GM03348 (cell line): ENCODE measurements at places on chromosomes 2 and 18.

GRCh38 chr18:60060026-60060425 lies 160.2 kb downstream of the PMAIP1 start:
- no peak for DNase-seq

DNA sequence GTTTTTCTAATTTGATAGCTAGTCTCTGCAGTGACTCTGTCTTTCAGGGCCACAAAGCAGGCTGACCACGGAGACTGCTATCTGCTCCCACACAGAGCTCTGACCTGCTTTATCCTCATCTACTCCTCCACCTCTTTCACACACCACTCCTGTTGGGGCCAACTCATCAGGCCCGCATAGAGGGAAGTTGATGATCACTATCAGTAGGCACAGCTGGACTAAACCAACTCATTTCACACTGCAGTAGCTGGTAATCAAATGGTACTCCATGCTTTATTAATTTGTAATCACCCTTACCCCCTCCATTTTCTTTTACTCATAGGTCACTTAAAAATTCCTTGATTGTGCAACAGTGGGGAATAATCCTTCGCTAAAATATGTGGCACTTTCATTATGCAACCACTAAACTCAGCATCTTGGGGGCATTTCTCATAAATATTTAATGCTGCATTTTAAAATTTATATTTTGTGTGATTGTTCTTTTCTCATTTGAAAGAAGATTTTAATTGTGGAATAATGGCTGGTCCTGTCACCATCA lies 249.8 kb upstream of the GCFC2 start:
- DNase-seq = no peak

- peak; percentile 88 for DNase-seq
Measured at GRCh38 chr2:226800941-226801784, 1.5 kb upstream of the IRS1 start.

DNA sequence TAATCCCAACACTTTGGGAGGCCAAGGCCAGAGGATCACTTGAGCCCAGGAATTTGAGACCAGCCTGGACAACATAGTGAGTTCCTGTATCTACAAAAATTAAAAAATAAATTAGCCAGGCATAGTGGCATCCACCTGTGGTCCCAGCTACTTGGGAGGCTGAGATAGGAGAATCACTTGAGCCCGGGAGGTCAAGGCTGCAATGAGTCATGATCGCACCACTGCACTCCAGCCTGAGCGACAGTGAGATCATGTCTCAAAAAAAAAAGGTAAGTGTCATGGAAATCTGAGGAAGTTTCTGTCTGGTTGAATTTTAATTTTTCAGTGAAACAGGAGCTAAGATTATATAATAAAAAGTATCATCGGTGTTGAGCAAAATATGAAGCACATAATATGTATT lies 2.5 kb upstream of the C2orf15 start:
- no peak for DNase-seq

DNA sequence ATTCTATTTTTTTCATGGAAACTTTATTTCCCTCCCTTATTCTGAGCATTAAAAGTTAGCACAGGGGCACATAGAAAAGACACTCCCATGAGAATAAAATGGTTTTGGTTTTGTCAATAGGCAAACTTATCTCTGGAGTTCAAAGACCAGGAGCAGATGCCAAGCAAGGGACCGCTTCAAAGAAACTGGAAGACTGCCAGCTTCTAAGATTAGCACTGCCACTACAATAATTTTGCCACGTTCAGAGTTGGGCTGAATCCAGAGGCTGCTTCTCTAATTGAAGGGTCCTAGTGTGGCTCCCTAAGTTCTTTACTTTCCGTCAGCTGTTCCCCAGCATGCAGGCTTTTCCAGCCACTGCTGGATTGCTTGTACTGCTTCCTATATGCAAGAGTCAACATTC lies 681.0 kb upstream of the GCFC2 start:
- DNase-seq = no peak

DNA sequence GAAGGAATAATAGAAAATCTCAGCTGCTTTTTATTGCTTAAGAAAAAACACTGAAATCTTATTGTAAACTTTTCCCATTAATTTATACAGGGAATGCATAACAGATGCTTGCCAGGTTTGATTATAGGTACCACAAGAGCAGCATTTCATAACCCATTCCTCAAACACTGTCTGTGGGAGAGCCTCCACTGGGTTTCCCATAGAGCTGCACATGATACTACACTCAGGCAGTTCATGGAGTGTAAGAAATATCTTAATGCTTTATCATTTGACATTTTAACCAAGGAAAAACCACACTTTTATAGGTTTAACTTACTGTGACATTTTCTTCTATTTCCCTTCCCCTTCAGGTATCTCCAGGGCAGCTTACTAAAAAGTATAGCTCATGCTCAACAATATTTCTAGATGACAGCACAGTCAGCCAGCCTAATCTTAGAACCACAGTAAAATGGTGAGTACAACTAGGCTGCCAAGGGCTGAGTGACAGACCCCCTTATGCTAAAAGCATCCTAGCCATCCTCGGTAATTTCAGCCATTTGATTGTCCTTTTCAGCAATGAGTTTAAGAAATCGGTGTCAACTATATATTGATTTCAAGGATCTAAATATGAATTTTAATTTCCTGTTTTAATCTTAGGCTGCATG lies 22.3 kb downstream of the CCNYL1 start:
- no peak for DNase-seq

DNA sequence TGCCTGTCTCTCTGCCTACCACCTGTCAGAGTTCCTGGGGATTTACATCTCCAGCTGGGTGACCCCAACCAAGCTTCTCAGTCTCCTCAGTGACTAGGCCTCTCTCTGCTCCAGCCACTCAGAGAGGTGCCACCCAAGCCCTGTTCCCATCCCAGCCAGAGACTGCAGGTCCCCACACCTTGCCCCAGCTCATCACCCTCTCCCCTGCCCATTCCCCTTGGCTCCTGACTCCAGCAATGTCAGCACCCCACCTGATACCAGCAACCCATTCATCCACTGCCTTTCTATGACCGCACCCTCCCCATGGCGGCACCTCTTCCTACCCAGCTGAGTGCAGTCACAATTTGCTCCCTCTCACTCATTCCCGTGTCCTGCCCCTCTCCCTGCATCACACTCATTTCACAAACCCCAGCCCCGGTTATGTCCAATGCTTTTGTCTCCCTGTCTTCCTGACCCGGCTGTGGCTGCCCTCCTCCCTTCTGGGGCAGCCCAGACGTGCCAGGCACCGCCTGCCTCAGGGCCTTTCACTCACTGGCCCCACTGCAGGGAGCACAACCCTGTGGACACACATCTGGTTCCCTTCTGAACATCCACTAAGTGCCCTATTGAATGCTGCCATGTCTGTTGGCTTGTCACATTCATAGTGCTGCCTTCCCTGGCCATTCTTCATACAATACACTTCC lies 494.8 kb upstream of the HS6ST1 start:
- DNase-seq = no peak

DNA sequence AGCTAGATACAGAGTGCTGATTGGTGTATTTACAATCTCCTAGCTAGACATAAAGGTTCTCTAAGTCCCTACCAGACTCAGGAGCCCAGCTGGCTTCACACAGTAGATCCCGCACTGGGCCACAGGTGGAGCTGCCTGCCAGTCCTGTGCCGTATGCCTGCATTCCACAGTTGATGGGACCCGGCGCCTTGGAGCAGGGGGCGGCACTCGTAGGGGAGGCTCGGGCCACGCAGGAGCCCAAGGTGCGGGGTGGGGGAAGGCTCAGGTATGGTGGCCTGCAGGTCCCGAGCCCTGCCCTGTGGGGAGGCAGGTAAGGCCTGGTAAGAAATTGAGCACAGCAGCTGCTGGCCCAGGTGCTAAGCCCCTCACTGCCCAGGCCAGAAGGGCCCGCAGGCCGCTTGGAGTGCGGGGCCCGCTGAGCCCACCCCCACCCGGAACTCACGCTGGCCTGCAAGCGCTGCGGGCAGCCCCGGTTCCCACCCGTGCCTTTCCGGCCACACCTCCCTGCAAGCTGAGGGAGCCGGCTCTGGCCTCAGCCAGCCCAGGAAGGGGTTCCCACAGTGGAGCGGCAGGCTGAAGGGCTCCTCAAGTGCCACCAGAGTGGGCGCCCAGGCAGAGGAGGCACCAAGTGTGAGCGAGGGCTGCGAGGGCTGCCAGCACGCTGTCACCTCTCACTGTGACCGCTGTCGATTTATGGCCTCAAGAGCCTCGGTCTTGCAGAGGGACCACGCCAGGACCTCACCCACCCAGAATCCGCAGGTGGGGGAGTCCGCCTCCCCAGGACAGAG lies 76.5 kb downstream of the MEX3C start:
- no peak for DNase-seq

- no peak for DNase-seq
Measured at GRCh38 chr2:229843613-229844012, 78.2 kb downstream of the TRIP12 start.

DNA sequence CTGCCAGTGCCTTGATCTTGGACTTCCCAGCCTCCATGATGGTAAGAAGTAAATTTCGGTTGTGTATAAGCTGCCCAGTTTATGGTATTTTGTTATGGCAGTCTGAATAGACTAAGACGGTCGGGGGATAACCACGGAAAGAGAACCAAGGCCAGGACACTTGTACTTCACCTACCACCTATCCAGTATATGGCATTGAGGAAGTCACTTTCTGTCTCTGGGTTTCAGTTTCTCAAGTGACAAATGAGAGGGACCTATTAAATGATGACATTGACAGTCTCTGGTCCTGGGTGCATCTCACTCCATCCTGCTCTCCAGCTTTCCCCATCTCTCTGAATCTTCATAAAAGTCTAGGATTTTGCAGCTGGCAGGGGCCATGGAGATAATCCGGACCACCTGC lies 183.8 kb upstream of the MSH6 start:
- no peak for DNase-seq

GRCh38 chr2:167543721-167544120 lies 655.4 kb downstream of the XIRP2 start:
- DNase-seq = no peak

DNA sequence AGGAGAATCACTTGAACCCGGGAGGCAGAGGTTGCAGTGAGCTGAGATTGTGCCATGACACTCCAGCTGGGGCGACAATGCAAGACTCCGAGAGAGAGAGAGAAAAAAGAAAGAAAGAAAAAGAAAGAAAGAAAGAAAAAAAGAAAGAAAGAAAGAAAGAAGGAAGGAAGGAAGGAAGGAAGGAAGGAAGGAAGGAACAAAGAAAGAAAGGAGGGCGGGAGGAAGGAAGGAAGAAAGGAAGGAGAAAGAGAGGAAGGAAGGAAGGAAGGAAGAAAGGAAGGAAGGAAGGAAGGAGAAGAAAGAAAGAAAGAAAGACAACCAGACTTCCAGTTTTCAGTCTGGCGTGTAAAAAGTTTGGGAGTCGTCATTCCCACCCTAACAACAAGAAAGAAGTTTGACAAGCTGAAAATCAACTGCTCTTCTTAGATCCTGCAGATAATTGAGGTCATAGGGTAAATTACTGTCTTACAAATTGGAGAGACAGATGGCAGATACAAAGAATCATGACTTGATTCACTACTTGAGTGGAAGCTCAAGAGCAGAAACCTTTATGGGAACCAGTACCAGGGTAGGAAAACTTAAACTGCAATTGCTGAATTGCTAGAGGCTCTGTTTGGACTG lies 15.1 kb upstream of the CYP27C1 start:
- no peak for DNase-seq

DNA sequence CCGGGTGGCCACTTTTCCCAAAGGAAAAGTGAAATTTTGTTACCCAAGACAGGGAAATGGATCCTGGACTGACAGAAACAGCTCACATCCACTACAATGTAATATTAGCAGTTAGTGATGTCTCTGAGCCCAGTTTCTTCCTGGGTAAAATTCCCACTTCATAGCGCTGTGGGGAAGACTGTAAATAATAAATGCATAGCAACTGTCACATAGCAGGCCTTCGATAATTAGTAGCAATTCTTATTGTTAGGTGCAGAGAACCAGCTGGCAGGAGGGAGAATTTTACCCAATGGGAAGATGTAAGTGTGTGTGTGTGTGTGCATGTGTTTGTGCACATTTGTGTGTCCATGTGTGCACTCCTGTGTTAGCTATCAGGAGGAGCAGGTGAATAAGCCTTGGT lies 221.5 kb downstream of the SLC4A3 start:
- DNase-seq = no peak

DNA sequence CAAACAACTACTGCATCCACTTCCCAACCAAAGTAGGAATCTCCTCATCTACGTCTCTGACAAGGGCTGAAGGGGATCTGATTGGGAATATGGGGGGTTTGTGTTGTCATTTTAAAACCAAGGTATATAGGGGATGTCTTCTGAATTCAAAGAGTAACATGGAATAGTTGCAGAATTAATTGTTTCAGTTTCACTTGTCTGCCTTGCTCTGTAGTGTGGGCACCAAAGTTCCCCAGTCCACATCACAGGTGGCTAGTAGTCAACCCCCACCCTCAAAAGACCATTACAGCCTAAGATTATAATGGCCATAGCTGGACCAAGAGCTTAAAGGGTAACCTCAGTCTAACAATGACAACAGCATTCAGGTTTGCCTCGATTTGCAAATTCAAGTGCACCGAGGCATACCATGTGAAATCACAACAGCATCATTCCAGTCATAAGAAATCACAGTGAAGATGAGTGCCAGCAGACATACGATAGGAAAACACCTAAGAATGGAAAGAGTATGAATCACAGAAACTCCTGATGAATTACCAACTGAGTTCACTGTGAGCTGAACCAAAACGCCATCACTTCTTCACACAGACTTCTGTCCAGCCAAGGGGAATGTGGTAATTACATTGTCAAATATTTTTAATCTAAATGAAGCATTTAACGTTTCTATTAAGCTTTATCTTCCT lies 52.4 kb downstream of the MYO5B start:
- no peak for DNase-seq

GRCh38 chr2:231713730-231714638 lies 5.7 kb downstream of the PTMA start:
- peak; percentile 91 for DNase-seq

DNA sequence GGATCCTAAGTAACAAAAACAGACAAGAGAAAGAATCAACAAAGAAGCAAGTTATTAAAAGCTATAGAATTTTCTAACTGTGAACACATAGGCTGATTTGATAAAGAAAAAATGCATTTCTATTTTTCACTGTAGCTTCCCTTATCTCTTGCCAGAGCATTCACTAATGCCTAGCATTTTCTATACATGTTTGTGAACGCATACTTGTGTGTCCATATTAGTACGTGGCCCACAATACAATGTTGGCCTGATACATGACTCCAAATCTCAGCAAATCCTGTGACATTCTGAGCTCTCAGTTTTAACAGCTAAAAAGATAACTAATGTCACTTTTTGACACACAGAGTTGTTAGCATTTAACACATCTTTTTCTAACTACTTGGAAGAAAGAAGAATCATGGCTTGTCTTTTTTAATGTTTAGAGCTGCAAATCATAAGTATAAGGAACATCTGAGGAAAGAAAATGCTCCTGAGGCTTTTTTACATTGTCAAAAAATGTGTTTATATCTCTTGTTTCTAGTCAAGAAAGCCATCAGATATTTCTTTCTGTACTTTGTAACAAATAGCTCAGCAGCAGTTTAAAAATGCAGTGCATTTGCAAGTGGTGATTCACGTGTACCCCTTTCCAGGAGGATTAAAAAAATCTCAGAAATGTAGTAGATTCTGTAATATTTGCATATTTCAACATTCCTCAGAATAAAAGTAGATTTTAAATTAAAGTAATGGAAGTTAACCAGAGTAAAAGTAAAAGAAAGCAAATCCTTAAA lies 1646.8 kb upstream of the TMEFF2 start:
- DNase-seq = peak; percentile 32
